ENCODE measurements at places on chromosomes 7 and 10.

- DNase-seq: no peak
Measured at GRCh38 chr10:4790045-4790444, 36.0 kb upstream of the AKR1E2 start.

DNA sequence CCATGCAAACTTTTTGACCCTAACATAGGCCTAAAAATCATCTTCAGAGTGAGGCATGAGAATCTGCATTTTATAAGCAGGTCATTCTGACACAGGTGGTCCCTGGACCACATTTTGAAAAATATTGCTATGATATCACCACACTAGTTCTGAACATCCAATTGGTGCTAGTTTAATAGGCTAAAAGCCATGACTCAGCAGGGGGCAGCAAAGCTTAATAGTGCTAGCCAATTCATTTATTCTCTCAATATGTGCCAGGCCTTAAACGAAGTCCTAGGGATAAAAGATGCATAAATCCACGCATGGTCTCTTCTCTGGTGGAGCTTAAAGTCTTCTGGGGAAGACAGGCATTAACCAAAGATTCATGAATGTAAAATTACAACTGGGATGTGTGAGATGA, 10.2 kb upstream of the SLC25A28 start:
- DNase-seq: no peak

GRCh38 chr10:13383399-13383761, 35.3 kb upstream of the SEPHS1 start:
- DNase-seq: no peak

DNA sequence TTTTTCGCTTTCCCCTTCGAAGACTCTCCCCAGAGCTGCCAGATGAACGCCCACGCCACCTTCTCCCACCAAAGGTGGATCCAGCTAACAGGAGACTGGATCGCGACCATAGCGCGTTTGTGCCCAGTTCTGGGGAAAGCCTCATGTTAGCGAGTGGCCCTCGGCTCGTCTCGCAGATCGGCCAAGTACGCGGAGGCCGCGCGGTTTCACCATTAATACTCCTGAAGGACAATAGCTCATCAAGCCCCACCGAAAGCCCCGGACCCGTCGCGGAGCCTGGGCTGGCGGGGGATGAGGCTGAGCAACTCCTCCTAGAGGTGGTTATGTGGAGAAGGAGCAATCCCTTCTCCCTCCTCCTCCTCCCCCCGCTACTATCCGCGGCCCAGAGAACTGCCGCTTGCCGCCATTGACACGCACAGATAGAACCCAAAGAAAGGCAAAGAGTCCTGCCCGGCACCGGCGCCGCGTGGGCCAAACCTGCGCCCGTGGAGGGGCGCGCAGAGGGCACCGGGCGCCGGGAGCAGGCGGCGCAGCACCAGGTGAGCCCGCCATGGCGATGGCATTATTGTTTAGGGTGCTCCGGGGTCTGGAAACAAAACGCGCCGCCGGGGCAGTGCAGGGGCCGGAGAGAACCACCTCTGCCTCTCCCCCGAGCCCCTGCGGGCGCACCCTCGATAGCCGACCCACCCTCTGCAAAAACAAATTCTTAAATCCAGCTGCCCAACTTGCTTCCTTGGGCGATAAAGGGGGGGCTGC, at the start of gene MACROH2A2:
Gene MACROH2A2 (plus strand): TSS at position 385 of the 756 bp plus-strand sequence. CDS start 22,813 bp downstream, outside the sequence.
- DNase-seq: no peak

GRCh38 chr10:46538717-46539426, 17.6 kb downstream of the GPRIN2 start:
- DNase-seq: no peak

- DNase-seq: peak; percentile 9
Measured at GRCh38 chr10:110005719-110006118, 2.1 kb upstream of the ADD3 start.

- no peak for DNase-seq
Measured at GRCh38 chr7:76513817-76514799, 3.8 kb downstream of the UPK3B start.

DNA sequence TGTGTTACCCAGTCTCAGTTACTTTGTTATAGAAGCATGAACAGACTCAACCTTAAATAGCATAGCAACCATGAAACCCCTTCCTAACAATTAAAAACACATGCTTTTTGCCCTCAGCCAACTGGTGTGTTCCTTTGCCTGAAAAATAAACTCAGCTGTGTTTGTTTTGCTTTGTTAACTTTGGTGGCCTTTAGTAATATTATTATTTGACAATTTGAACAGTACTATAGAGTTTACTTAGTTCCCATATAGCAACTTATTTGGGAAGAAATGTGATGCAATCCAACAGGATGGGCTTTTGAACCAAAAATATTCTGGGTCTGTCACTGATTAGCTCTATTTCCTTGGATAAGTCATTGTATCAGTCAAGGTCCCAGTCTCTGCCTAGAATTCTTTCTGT, 22.5 kb upstream of the MKLN1 start:
- DNase-seq: no peak

GRCh38 chr10:11719496-11720259, 22.5 kb upstream of the ECHDC3 start:
- DNase-seq: no peak

DNA sequence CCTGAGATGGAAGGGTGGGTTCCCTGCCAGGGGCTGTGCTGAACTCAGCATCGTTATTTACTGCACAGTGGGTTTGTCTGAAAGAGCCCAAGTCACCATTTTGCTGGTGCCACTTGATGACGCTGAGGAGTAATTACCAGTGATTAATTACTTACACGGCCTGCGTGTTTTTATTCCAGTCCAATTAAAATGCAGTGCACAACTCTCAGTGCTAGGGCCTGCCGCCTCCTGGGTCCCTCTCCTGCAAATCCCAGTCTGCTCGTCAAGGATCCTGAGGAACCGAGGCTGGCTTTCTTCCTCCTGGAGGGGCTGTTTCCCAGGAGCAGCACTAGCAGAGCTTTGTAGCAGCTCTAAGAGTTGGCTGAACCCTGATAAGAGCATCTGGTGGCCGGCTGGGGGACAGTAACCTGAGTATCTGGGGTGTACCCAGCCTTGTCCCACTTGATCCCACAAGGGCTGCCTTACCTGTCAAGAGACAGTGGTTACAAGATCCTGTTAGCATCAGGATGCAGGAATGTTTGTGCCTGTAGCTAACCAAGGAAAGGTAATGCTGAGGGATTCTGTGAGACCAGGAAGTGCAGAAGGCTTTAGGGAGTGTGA, 45.1 kb upstream of the LRRC4 start:
- no peak for DNase-seq

GRCh38 chr7:84876061-84876821, 310.6 kb downstream of the SEMA3D start:
- no peak for DNase-seq

- no peak for DNase-seq
Measured at GRCh38 chr10:15636446-15636845, 83.3 kb downstream of the ITGA8 start.

DNA sequence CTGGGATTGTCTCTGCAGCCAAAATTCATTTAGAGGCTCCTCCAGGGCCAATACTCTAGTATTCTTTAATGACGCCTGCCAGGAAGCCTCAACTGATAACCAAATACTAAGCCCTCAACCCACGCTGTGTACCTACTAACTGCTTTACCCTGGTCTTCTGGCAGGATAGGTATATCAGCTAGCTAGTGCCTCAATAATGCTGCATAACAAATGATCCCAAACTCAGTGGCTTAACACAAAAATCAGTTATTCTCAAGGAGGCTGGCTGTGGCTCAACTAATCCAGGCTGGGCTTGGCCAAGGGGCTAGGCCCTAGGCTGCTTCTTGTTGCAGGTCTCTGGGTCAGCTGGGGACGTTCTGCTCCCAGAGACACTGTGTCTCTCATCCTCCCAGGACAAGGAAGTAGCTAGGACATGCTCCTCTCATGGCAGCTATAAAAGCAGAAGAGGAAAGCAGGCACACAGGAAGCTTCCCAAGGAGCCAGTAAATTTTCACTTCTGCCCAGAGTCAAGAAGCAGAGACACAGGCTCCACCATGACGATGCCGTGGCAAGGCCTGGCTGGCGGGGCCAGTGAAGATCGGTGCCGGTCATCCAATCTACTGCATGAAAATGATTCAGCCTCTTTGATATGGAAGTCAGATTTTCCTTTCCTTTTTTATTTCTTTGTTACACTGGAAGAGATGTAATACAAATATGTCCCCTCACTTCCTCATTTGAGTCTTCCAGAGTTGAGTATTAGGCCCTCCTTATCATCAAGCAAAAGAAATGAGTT, 28.6 kb upstream of the COL13A1 start:
- no peak for DNase-seq

DNA sequence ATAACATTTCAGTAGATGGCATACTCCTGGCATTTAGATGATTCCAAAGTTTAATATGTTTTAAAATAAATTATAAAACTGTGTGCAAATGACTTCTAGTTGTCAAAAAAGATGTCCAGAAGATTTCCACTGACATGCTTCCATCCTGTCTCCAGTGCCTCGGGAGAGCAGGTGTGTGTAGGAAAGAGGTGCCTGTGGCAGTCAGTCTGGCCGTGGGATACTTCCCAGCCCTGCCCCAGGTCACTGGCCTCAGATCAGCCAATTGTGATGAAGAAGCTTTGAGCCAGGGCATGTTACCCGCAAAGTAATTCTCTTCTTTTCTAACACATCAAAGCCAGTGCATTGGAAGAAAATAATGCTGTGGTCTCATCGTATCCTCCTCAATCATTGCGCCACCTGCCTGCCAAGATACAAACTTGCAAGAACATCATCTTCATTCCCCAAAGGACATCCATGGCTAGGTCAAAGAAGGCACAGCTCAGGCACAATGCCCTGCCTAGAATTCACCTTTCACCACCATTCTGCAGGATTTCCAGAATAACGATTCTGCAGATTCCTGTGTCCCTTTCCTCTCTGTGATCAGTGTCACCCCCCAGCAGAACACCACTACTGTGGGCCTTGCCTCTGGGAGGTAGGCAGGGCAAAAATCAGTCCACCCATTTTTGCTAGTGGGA, 6.3 kb upstream of the KCNMA1 start:
- DNase-seq: no peak

- DNase-seq: peak; percentile 15
Measured at GRCh38 chr10:50552771-50553535, 70.8 kb downstream of the SGMS1 start.

DNA sequence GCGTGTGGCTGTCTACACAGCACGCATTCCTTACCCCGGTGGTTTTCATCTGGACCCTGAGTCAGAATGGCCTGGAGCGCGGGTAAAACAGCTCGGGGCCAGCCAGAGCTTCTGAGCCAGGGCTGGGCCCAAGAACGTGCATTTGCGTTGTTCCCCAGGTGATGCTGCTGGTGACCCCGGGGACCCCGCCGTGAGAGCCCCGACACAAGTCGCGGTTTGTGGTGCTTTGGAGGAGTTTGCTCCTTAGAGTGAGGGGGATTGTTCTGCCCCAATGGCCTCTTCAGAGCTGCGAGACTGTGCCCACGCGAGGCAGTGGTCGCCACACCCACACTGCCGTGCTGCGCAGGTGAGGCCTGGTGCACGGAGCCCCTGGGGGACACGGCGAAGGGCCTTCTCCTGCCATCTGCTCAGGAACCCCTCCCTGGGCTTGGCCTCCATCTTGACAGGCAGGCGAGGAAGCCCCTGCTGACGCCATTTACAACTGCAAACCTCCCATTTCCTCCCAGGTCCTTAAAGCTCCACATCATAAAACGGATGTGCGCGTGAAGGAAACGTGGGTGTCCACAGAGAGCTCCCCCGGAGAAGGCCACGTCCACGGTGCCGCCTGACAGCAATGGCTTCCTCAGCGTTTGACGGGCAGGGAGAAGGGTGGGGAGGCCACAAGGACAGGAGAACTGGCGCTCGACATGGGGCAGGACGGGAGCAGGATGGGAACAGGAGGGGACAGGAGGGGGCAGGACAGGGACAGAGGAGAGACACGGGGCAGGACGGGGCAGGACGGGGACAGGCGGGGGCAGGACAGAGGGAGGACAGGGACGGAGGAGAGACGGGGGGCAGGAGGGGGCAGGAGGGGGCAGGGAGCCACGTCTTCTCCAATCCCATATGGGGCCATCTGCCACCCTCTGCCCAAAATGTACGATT, 477.2 kb downstream of the DNAJB6 start:
- no peak for DNase-seq

- DNase-seq: no peak
Measured at GRCh38 chr7:99140813-99141212, 3.1 kb downstream of the SMURF1 start.

GRCh38 chr7:113188396-113188795, 70.0 kb upstream of the SMIM30 start:
- DNase-seq: no peak

GRCh38 chr10:114362826-114363355, 41.4 kb downstream of the AFAP1L2 start:
- no peak for DNase-seq

GRCh38 chr10:4108693-4109092, 323.7 kb upstream of the KLF6 start:
- no peak for DNase-seq

DNA sequence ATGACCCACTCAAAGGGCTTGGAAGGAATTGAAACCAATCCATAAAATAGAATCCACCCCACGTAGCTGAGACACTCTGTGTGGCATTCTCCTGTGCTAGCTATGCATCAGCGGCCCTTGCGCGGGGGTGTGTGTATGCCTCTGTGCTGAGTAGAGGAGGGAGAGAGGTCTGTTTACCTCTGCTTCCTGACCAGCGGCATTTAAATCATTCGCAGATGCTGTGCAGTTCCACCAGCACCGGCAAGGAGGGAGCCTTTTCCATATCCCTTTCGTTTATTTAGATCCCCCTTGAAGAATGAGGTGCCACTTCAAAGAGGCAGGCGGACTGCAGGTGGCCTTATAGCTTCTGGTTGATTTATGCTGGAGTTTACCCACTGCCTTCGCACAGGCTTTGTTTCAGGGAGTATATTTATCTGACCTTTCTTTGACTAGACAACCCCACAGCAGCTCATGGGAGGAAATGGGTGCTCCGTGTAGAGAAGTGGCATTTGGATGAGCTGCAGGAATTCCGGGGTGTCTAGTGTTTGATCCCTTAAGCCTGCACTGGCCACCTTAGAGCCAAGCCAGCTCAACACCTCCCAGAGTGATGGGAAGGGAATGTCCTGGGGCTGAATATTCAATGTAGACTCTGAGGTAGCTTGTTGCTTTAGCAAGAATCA, 11.4 kb downstream of the C10orf53 start:
- no peak for DNase-seq

GRCh38 chr10:4998671-4999070, 5.0 kb downstream of the AKR1C2 start:
- DNase-seq: no peak

- no peak for DNase-seq
Measured at GRCh38 chr7:112940314-112940732, 146.3 kb downstream of the GPR85 start.

- DNase-seq: no peak
Measured at GRCh38 chr10:10798102-10798863, 219.4 kb upstream of the CELF2 start.

- DNase-seq: no peak
Measured at GRCh38 chr10:117594722-117595121, 52.2 kb downstream of the EMX2 start.

DNA sequence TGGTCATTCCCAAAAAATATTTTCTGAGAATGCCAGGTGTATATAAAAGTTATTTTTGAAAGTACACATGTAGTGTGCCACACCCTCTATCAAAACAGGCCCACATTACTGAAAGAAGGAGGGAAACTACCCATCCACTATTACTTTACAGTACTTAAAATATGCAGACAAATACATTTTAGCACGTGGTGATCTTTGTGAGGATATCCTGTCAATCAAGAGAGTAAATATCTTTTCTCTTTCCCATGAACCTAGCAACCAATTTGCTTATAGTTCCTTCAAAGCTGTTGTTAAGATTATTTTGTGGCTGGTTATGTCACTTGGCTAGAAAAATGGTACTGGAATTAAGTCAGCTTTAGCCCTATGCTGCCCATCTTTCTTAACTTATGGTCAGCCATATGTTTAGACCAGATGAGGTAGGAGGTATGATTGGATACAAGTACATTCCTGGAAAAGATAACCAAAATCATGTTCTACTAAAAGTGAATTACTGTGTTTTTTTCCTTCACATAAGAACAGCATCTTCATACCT, 70.1 kb downstream of the AUTS2 start:
- DNase-seq: no peak

- DNase-seq: no peak
Measured at GRCh38 chr10:57430376-57430775, 837.3 kb downstream of the IPMK start.

All from activated CD4-positive, alpha-beta T cell treated with anti-CD3 and anti-CD28 coated beads, Interleukin-2, amount 50 U/mL, for 1 hour (primary cell).